ENCODE measurements at places on chromosomes 1 and 21.
A peak's percentile ranks its signal among the peaks of the same experiment; 100 is the strongest.

DNA sequence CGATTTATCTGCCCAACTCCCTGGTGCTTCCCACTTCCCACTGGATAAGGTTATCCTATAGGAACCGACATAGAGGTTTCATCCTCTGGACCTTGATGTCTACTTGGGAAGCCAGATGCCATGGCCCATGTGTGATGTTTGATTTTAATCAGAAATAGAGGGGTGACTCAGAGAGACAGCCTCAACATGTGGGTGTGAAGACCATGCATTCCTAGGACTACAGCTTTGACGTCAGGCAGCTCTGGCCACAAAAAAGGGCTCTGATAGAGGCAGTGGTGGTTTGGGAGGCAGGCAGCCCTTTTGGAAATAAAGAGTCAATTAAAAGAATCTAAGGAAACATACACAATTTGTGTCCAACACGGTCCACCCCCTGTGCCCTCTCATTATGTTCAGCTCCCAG lies 5.2 kb upstream of the SH2D2A start:
- no peak for DNase-seq

DNA sequence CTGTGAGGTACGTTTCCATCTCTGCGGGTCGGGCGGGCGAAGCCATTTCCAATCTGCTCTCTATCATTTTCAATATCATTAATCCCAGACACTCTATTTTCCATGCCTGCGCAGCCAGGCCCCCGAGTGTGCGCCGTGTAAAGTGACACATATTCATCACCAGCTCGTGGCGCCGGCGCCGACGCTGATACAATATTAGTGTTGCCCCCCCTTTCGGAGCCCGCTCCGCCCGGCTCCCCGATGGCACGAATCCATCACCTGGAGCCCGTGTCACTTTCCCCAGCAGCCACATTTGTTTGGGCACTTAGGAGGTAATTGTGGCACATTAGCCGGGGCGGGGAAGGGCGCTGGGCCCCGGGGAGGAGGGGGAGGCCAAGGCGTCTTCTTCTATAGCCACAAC lies 33.7 kb upstream of the DMBX1 start:
- no peak for DNase-seq

GRCh38 chr1:183032122-183032921 lies 9.1 kb downstream of the LAMC1 start:
- peak; percentile 8 for DNase-seq

DNA sequence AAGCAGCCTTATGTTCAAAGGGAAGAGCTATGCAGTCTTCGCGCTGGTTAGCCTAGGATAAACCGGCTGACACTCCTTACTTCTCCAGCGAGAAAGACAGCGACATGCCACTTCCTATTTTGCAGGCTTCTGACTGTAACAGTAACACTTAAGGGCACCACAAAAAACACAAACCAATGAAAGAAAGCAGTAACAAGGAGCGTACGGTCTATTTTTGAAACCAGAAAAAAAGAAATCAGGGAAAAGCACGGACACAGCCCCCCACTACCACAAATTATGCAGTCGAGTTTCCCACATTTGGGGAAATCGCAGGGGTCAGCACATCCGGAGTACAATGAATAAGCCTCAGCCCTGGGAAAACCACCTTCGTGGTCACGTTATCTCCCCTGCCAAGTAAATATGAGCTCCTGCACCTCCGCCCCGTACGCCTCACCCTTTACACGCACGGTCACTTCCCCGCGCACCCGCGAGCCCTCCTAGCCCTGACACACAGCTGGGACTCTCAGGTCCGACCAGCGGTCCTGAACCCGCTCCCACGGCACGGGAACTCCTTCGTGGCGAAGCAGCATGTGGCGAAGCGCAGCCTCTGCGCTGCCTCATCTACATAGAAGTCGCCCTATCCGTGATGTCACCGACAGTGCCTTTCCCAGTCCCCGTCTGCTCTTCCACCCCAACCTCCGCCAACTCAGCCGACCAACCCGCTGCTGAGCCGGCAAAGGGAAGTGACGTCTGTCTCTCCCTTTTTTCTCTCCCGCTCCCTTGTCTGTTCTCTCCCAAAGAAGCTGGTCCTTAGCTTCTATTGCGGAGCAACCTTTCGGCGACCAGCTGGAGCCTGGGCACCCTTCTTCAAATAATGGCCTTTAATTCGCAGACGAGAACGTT lies 40.9 kb upstream of the PPIAL4F start:
- peak; percentile 96 for DNase-seq

- no peak for DNase-seq
Measured at GRCh38 chr21:44702111-44702972, 5.4 kb downstream of the KRTAP10-12 start.

GRCh38 chr1:160534823-160535605 lies 12.0 kb upstream of the SLAMF6 start:
- DNase-seq, result no peak

DNA sequence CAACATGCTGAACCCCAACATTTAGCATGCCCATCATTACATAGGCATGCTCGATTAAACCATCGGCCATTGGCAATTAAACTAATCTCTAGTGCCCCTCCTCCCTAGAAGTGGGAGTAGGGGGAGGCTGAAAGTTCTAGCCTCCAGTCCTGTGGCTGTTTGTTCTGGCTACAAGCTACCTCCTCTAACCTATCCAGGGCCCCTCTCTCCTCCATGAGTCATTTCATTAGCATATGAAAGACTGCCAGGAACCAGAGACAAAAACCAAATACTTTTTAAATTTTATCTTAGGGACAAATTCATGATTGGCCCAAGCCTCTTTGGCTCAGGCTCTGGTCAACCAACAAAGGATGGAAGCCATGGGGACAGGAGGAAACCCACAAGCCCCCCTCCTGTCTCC lies 231.1 kb downstream of the CACNA1E start:
- no peak for DNase-seq

DNA sequence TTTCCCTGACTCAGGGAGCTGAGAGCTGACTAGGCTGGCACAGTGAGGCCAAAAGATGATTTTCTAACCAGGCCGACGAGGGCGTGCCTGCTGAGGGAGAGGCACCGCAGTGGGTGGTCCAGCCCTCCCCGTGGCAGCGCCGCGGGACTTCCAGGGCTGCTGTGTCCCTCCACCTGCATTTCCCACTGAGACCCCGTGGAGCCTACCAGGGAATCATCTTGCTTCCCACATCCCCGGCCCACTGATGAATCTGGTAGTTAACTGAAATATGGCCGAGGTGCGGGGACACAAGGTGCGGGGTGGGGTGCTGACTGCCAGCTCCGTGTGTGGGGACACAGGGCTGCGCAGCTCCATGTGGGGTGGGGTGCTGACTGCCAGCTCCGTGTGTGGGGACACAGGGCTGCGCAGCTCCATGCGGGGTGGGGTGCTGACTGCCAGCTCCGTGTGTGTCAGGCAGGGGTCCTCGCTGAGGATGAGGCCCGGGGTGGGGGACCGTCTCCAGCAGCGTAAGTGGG lies 10.4 kb downstream of the WRAP73 start:
- DNase-seq, result no peak

DNA sequence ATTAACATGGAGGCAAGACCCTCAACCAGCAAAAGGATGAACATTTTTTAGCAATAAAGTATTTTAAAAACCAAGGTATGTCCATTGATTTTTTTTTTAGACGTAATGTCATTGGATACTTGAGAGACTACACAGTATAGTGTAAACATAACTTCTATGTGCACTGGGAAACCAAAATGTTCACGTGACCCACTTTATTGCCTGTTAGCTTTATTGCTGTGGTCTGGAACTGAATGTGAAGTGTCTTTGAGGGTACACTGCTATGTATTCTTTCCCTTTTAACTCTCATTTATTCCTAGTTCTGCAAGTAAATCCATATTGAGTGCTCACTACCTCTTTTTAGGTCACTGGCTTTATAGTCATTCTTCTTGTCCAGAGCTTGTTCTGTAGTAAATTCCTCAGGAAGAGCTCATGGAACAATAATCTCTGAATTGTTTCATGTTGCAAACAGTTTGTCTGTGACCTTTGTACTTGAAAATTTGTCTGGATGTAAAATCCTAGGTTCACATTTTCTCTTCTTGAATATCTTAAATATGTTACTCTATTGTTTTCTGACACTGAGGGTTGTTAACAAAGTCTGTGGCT lies 20.6 kb downstream of the ABCD3 start:
- no peak for DNase-seq
